ENCODE measurements at places on chromosomes 5 and 9.
A peak's percentile ranks its signal among the peaks of the same experiment; 100 is the strongest.

- no peak for DNase-seq
Observed at GRCh38 chr9:126614088-126614454, 343 bp downstream of the LMX1B start.

GRCh38 chr9:33139421-33140228 lies 27.5 kb downstream of the B4GALT1 start:
- no peak for DNase-seq

GRCh38 chr9:115980054-115980453 lies 173.5 kb upstream of the PAPPA start:
- DNase-seq: no peak

DNA sequence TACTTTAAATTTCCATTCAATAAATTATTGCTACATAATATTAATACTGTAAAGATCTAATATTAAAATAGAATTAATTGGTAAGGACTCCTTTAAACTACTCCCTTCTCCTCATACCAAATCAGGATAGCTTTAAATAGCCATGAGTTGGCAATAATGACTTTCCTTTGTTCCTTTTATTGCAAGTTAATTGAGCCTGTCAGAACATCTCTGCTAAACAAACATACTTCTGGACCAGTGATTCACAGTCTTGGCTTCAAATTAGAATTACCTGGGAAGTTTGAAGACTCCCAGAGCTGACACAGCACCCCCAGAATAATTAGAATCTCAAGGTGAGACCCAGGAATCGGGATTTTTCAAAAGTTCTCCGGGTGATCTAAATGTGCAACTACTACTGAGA lies 18.7 kb downstream of the C5orf58 start:
- no peak for DNase-seq

GRCh38 chr5:88761939-88762338 lies 121.0 kb downstream of the MEF2C start:
- DNase-seq: peak; percentile 6

DNA sequence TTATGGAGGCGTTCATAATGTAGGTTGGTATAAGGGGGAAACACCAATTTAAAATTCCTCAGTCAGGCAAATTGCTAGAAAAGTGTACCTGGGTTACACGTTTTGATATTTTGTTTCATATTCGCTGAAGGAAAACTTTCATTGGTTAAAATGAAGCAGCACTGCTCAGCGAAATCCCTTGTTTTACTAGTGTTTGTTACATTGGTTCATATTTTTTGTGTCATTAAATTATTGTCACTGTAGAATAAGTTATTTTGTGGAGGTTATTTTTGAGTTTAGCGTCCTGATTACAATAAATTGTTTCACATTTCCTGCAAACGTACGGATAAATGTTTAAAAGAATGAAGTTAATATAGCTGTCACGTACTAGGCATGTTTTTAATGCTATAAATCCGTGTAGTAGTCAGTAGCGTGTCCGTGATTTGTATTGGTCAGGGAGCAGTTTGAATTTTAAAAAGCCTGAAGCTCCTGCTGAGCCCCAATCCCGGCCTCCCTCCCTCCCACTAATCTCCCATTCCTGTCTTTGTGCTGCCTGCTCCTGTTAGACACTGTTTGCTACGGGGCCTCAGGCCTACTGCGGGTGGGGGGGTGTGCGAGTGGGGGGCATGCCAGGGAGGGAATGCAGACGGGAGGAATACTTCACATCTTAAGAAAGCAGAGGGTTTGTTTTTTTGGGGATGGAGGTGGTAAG lies 2.0 kb downstream of the NIPBL start:
- no peak for DNase-seq

DNA sequence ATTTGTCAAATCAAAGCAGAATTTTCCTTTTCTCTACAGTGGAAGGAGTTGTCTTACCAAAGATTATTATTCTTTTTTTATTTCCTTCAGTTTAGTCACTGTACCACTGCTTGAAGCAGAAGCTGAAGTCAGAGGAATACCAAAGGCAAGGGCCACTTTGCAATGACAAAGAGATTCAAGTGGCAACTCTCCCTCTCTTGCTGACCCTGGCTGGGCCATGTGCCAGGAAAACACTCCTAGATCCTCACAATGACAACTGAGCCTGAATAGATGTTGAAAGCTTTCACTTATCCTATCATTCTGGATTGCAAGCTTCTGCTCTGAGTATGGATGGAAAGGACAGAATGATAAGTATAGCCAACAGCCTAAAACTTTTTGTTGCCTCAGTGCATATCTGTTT lies 618.3 kb downstream of the NR2F1-AS1 start:
- no peak for DNase-seq

- DNase-seq: no peak
Observed at GRCh38 chr9:129386812-129387177, 208.7 kb upstream of the IER5L start.

DNA sequence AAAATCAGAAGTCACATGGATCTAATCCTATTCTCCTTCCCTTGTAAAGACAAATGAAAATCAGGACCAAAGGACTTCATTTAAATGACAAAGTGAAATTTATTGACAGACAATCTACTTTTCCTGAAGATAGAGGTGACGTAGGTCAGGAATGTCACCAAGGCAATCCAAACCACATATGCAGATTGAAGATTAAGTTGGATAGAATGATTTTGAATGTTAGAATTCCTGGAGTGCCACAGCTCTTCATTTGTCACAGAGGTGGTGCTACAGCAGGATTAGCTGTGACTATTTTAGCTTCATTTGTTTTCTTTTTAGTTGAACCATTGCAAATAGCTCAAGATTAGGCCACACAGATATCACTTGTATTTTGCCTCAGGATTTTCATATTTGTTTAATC lies 736.0 kb upstream of the ARRDC3 start:
- DNase-seq: no peak

GRCh38 chr9:72985746-72986145 lies 32.9 kb upstream of the ALDH1A1 start:
- DNase-seq: no peak

- DNase-seq: peak; percentile 14
Observed at GRCh38 chr5:157130925-157131324, 11.7 kb downstream of the MED7 start.

- DNase-seq: no peak
Observed at GRCh38 chr5:175579742-175580432, 78.0 kb upstream of the HRH2 start.

DNA sequence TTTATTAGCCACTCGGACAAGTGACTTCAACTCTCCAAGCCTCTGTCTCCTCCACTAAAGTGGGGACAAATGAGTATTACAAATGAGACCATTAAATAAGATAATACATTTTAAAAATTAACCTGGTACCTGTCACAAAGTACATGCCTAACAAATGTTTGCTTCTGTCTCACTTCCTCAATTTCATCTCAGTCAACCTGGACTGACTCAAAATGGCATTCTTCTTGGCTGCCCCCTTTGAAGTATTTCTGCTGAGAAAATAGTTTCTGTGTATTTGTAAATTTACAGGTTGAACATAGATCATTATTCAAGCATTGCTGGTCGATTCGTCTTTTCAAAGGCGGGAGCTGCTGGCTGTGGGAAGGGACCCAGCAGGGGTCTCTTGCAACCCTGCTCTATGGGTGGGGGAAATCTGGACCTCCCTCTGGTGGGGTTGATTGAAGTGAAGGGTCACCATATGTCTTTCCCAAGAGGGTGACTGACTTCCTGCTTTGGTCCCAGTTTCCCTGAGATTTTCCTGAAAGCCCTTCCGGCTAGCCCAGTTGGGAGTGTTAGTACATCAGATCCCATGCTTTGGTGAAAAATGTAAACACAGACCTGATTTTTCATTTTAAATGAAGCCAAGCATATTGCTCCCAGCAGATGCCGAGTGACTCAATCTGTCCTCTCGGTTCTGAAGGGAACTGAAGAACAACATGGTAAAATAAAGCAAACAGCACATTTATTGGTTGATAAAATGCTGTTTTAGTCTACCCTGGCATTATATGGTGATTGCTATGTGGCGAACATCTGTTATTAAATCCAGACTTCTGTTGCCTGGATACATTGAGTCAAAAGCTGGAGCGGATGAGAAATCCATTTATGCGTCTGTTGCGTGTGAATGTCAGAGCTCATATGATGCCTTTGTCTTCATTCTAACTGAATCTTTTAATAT lies 73.0 kb downstream of the KCNIP1 start:
- DNase-seq: no peak

- DNase-seq: no peak
Observed at GRCh38 chr5:77663090-77663863, 24.8 kb upstream of the OTP start.

- no peak for DNase-seq
Observed at GRCh38 chr9:11023201-11023600, 410.4 kb upstream of the PTPRD start.

- no peak for DNase-seq
Observed at GRCh38 chr5:163880302-163880701, 374.9 kb downstream of the MAT2B start.

DNA sequence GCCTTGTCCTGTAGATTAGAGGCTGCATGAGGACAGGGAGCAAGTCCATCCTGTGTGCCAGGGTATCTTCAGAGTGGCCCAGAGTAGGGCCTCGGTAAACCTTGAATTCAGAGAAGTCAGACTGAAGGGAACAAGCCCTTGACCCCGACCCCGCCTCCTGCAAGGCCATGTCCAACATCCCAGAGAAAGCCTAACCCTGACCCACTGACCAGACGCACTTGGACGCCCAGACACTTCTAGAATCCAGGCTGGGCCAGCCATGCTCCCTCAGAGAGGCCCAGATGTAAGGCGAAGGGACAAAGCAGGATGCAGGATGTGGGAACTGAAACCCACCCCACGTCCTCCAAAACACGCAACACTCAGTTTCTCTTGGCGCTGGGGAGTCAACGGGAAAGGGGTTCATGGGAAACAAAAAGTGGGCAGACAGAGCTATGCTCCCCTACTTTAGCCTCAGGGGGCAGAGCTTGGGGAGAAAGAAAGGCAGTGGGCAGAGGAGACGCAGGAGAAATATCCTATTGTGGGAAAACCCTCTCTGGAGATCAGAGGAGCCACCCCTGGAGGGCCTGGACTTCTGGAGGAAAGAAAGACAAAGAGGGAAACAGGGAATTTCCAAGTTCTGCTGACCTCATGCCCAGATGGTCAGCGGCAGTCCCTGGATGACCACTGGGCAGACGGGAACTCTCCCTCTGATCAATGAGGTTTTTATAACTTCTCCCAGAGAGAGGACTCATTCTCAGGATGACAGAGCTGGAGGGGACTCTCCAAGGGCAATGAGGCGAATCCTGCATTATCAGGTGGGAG lies 13.0 kb downstream of the TNIP1 start:
- no peak for DNase-seq

GRCh38 chr9:107465467-107466451 lies 23.8 kb downstream of the KLF4 start:
- DNase-seq: peak; percentile 73

- no peak for DNase-seq
Observed at GRCh38 chr5:154652746-154653417, 102.3 kb upstream of the LARP1 start.

- peak; percentile 56 for DNase-seq
Observed at GRCh38 chr5:62340392-62340791, 34.4 kb downstream of the KIF2A start.

GRCh38 chr9:119818726-119819435 lies 449.6 kb upstream of the BRINP1 start:
- no peak for DNase-seq

DNA sequence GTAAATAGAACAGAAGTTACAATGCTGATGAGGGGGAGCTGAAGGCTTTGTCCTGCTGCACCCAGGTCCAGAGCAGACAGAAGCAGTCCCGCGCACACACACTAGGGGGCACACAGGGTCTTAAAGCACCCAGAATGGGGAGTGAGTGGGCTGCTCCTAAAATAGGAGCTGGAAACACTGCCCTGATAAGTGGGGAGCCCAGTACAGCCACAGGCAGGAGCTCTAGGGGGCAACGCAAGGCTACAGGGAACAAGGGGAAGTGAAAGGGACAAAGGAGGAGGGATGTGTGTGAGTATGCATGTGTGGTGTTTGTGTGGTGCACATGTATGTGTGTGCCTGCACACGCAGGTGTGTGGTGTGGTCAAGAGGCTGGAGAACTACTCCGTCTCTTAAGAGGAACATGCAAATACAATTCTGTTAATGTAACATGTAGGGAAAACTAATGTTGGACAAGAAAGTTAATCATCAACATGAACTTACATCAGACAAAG lies 191.5 kb downstream of the ROR2 start:
- peak; percentile 32 for DNase-seq

GRCh38 chr5:57411982-57412381 lies 70.6 kb downstream of the ACTBL2 start:
- DNase-seq: no peak

GRCh38 chr9:111516061-111516465 lies 8.9 kb upstream of the ZNF483 start:
- no peak for DNase-seq

DNA sequence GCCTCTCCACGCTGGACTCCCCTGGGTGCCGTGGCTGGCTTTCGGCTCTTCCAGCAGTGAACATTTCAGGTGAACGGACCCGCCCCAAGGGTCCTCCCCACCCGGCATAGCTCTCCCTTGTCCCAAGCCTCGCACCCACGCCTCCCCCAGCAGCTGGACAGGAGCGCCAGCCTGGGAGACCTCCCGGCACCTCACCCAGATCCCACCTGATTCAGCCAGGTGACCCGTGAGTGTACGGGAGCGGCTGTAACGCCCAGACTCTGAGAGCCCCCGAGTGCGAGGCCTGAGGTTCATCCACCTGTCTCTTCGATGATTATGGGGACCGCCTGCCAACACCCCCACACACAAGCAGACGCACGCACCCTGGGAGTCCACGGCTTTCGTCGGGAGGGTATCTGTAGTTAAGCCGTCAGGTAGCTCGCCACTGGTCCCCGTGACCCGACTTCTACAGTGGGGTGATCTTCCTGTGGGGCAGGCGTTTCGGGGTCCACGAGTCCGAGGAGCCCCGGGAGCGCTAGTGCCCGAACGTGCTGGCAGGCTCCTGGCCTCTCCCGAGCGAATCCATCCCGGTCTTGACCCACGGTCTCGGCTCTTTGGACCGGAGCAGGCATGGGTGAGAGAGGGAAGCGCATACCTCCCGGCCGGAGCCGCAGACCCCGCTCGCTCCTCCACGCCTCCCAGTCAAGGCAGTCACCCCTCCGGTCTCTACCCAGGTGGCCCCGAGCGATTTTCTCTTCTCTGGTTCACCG lies 14.9 kb downstream of the TRIM7 start:
- DNase-seq: no peak

- DNase-seq: no peak
Observed at GRCh38 chr9:104740621-104741020, 6.9 kb upstream of the NIPSNAP3A start.

DNA sequence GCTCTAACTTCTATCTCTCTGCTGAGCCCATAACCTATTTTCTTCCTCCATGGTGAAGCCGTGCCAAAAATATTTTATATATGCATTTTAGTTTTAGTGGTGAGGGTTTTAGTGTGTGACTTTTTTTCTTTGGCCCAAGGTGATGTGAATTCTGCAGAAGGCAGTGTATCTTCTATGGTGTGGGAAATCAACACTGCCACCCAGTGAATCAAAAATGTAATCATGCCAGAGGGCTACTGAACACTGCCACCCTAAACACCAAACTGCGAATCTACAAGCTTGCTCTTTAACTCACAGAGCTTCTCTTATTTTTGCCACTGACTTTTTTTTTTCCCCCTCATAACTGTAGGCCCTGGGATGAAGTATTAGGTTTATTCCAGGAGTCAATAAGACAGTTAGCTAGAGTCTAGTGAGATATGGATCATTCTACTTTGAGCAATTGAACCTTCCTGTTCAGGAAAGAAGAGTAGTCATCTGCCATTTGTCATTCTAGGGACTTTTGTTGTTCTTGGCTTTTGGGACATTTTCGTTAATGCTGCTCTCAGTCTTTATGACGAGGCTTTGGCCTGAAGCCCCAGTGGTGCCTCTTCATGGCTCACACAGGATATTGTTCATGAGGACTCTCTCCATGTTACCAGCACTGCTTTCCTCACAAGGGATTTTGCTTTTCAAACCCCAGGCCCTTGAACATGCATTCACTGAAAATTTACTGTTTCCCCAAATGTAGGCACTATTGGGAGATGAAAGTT lies 53.1 kb downstream of the C7 start:
- no peak for DNase-seq

GRCh38 chr5:111960476-111961215 lies 203.7 kb upstream of the NREP start:
- DNase-seq: no peak

All from inflammatory macrophage (primary cell).